Lower leg skin (tissue), 4 donors: ENCODE measurements at places on chromosomes 12 and 14. TPM values are rescaled to one million over a fixed set of nuclear protein-coding genes. Genes with fewer than 3 reads are reported as not detected.
A peak's percentile ranks its signal among the peaks of the same experiment; 100 is the strongest.

GRCh38 chr12:132338781-132339180 is 9.4 kb upstream of the GALNT9 start:
- DNase-seq = no peak

GRCh38 chr12:42490261-42490842 is 99.2 kb downstream of the PRICKLE1 start:
- DNase-seq = no peak

Gene ACOT6
- total RNA-seq = 0.45 TPM

DNA sequence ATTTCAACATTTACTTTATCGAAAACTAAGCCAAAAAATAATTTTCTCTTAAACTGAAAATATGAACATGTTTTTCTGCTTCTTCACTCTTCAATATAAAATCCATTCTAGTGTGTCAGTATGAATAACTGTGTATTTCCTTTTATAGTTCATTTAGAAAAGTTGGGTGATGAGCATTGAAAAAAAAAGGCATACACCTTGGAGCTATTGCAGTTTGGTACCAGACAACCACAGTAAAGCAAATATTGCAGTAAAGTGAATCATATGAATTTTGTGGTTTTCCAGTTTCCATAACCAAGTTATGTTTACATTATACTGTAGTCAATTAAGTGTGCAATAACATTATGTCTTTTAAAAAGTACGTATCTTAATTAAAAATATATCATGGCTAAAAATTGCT is 195.0 kb upstream of the FOXG1 start:
- DNase-seq = no peak

GRCh38 chr14:51512316-51512715 is 139.4 kb upstream of the FRMD6 start:
- DNase-seq = no peak

Gene KRT73
- total RNA-seq = 3.0 TPM

DNA sequence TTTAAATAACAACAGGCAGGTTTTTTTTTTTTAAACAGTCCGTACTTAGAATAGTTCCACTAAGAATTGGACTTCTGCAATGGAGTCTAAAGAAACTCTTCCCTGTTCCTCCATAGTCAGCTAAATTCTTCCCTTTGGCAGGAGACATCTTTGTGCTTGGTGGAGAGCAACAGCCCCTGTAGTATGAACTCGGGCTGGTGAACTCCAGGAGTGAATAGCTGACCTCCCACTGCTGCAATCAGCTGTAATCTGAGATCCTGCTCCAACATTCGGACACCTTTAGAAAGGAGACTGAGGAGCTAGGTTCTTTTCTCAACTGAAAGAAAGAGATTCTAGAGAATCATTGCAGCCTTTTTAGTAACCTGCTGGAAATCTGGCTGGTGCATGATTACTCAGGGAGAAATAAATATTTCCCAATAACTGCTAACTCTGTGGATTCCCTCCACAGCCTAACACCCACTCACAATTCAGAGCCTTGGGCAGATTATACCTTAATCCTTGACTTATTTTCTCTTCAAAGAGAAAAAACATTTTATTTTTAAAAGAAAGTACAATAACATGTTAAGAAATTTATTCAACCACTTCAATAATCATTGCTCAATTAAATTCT is 25.6 kb upstream of the DBX2 start:
- no peak for DNase-seq

GRCh38 chr12:96223411-96224218 is 29.4 kb downstream of the ELK3 start:
- DNase-seq = peak; percentile 68

Gene P2RX2
- not detected for total RNA-seq

GRCh38 chr12:63924781-63925180 is 80.3 kb downstream of the SRGAP1 start:
- DNase-seq = no peak

Gene AQP6
- total RNA-seq = not detected

- DNase-seq = no peak
Observed at GRCh38 chr14:88568196-88568595, 5.4 kb downstream of the ZC3H14 start.
